ENCODE measurements at places on chromosomes 12 and 14. TPM values are rescaled to one million over a fixed set of nuclear protein-coding genes. Genes with fewer than 3 reads are reported as not detected.

GRCh38 chr14:105195522-105196264, 14.6 kb upstream of the NUDT14 start:
- no peak for DNase-seq

DNA sequence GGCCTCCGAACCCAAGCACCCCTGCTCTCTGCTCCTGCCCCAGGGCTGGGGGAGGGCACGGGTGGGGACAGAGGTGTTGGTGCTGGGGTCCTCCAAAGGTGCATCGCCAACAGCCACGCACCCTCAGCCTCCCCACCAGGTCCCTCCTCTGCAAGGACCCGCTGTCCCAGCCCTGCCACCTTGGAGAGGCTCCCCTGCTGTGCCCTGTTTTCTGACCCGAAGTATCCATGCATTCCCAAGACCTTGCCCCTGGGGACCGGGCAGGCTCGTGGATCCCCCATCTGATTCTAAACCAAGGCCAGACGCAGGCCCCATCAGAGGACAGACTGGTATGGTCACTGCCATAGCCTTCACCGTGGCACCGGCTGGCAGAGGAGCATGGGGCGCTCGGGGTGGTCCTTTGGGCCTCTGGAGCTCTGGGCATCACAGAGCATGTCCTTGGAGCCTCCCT, 22.7 kb upstream of the BEGAIN start:
- no peak for DNase-seq

- DNase-seq, result no peak
Observed at GRCh38 chr14:104734991-104735779, 11.2 kb downstream of the ADSS1 start.

GRCh38 chr14:68041876-68042354, 222.3 kb downstream of the RAD51B start:
- DNase-seq, result peak; percentile 13

- DNase-seq, result no peak
Observed at GRCh38 chr14:29735459-29735858, 192.2 kb downstream of the PRKD1 start.

DNA sequence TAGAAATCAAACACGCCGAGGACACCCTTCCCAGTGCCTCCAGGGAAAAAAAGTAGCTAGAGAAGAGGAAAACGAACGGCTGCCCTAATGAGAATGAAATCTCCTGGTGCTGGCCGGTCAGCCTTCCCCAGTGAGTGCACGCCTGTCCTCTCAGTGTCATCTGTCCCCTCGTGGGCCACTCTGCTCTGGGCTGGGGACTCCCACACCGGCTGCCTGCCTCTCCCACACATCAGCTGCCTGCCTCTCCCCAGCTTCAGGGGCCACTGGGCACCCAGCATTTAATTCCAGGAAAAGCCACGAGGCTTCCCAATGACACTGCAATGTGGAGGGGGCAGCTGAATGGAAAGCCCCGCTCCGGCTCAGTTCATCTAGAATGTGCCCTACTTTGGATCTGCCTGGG, 59.0 kb downstream of the CCDC85C start:
- DNase-seq, result no peak

DNA sequence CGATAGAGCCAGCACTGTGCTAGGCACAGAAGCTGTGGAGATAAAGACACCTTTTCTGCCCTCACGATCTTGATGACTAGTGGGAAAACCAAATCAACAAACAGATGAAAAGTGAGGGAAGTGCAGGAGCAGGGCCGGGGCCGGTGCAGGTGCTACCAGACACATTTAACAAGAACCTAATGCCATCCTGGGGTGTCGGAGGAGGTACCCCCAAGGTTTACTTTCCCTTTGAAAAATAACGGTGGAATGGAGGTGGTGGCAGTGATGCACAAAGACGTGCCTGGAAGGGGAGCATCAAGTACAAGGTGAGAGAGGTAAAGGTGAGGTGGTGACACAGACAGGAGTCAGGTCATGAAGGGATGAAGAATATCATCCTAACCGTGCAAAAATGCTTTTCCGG, 22.1 kb downstream of the SLC6A13 start:
- no peak for DNase-seq

- DNase-seq, result peak; percentile 68
Observed at GRCh38 chr12:31315044-31315715, 10.8 kb downstream of the SINHCAF start.

DNA sequence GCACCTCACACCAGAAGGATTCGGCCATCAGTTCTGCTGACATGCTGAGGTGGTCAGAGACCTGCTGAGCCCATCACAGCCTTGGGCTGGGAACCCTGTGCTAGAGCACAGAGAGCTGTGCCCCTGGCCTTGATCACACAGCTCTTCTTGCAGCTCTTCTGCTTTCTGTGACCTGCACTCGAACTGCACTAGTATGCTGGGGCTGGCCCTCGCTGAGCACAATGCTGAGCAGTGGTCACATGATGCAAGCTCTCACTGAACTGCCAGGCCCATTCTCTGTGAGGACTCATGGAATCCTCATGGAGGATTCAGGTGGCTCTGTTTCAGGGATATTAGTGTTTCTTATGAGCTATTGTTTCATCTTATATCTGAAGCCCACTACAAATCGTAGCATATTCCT, 22.5 kb downstream of the FBXO21 start:
- DNase-seq, result no peak

- DNase-seq, result no peak
Observed at GRCh38 chr14:69485701-69486100, 1.2 kb downstream of the PLEKHD1 start.

Gene ANHX
- not detected for total RNA-seq

DNA sequence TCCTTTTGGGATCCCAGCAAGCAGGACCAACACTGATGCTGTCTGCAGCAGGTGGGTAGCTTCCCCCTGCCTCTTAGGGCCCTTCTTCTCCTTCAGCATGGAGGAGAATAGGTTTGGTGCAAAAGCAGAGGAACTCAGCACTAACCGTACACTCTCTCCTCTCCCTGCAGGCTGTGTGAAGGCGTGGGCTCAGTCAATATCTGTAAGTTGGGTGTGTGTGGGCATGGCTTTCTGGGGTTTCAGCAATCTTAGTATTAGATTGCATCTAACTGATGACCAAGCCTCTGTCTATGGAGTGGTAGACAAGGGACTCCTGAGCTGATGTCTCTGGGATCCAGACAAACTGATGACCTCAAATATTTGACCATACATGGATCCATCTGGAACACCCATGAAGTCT, 14.3 kb downstream of the KRT85 start:
- no peak for DNase-seq

GRCh38 chr12:70571705-70572268, 65.4 kb downstream of the PTPRB start:
- DNase-seq, result no peak

- peak; percentile 41 for DNase-seq
Observed at GRCh38 chr12:62268956-62269355, 8.8 kb downstream of the USP15 start.

- no peak for DNase-seq
Observed at GRCh38 chr12:110538869-110539622, 36.9 kb downstream of the RAD9B start.

All from renal cortical epithelial cell (primary cell).